ENCODE measurements at places on chromosomes 7 and 10. TPM values are rescaled to one million over a fixed set of nuclear protein-coding genes. Genes with fewer than 3 reads are reported as not detected.

PRKAR2B gene
- 1.1 TPM for total RNA-seq

GRCh38 chr10:44182909-44183308 is 202.0 kb downstream of the CXCL12 start:
- no peak for DNase-seq
- H3K27ac ChIP-seq = no peak overlapping the region
- H3K27me3 ChIP-seq = no peaks in the 10 kb centered on the region
- H3K4me3 ChIP-seq = no peak overlapping the region

DNA sequence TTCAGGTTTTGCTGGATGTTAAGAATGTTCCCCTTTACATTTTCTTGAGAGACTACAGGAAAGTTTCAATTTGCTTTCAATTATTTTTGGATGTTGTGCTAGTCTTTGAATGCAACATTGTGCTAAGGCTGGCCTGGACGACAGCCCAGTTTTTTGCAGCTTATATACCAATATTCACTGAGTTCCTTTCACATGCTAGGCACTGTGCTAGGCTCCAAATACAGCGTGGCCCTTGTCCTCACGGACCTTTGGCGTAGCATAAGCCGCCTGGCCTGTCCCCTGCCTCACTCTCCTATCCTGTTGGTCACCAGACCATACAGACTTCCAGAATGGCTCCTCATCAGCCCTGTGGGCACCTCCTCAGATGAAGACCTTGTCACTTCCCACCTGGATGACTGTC is 19.5 kb upstream of the HSPA12A start:
- peaks cover 6% of the 10 kb centered on the region for H3K27me3 ChIP-seq
- no peaks in the 10 kb centered on the region for H3K4me1 ChIP-seq
- H3K4me3 ChIP-seq = no peak overlapping the region
- H3K36me3 ChIP-seq = no peaks in the 10 kb centered on the region
- no peak for DNase-seq
- H3K27ac ChIP-seq = no peak overlapping the region

DNA sequence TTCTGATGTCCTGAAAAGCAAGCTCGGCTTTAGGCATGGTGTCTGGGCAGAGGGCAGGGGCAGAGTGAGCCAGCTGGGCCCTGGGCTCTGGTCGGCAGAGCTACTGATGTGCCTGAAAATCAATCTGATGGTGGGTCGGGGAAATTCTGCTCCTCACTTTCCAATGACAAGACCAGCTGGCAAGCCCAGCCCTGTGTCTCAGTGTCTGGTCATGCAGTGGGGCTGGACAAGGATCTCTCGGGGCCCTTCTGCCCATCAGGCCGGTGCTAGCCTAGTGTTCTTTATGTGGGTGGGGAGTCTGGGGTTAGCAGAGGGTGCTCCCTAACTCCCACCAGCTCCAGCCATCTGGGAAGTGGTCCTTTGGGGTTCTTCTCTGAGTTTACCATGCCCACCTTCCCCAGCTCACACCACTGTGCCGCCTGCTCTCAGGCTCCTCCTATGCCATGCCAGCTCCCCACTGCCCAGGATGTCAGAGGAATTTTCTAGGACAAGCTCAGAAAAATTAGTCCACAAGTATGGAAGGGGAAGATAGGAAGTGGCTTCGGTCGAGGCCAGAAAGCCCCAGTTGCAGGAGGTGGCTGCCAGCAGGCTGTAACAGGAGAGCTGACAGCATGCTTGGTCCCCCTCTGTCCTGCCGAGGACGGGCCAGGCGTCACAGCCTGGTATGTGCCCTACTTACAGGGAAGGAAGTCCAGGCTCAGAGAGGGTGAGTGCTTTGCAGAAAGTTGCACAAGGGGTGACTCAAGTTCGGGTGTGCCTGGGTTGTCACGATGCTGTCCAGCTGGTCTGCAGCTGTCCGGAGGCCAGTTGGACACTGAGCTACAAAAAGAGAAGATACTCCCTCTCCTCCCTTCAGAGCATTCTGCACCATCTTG is 135.2 kb downstream of the ADCY1 start:
- H3K4me1 ChIP-seq = no peaks in the 10 kb centered on the region
- no peak for DNase-seq
- no peak overlapping the region for H3K27ac ChIP-seq
- H3K36me3 ChIP-seq = no peaks in the 10 kb centered on the region

DNA sequence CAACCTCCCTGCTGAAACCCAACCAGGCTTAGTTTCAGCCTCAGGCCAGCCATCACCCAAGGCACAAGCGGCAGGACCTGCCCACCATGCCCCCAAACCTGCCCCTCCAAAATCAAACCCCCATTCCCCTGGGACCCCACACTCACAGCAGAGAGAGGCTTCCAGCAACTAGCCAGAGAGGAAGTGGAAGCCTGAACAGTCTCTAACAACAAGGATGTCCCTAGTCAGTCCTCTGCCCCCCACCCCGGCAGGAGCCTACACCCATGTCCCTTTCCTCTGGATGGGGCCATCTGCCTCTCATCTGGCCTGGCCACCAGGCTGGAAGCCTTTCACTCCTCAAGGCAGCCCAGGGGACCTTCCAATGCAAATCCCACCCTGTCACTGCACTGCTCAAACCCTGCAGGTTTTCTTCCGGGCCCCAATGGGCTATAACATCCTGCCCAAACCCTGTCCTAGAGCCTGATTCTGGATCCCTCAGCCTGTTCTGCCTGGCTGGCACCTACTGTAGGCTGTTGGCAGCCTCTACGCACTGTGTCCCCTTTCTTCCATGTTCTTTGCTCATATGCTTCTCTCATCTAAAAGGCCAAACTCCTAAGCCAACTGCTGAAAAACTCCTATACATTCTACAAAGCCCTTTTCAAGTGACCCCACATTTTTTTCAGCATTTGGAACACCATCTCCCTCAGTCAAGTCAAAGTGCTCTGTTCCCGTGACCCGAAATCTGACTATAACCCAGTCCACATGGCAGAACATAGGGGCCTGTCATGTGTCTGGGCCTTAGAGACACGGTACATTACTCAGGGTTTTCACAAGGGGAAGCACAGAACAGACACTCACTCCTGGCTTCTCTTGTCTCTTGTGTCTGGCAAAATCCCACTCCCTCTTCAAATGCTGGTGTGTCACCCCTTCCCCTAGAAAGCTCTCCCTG is 253.3 kb downstream of the TNS3 start:
- no peak for DNase-seq
- no peak overlapping the region for H3K4me3 ChIP-seq
- H3K4me1 ChIP-seq = no peaks in the 10 kb centered on the region
- H3K36me3 ChIP-seq = no peaks in the 10 kb centered on the region
